Stimulated activated CD4-positive, alpha-beta T cell treated with anti-CD3 and anti-CD28 coated beads, Interleukin-2, amount 100 ng/mL, for 24 hours (primary cell): ENCODE measurements at places on chromosomes 13 and 19.

- DNase-seq = no peak
Observed at GRCh38 chr19:40335101-40335500, 13.1 kb downstream of the C19orf47 start.

DNA sequence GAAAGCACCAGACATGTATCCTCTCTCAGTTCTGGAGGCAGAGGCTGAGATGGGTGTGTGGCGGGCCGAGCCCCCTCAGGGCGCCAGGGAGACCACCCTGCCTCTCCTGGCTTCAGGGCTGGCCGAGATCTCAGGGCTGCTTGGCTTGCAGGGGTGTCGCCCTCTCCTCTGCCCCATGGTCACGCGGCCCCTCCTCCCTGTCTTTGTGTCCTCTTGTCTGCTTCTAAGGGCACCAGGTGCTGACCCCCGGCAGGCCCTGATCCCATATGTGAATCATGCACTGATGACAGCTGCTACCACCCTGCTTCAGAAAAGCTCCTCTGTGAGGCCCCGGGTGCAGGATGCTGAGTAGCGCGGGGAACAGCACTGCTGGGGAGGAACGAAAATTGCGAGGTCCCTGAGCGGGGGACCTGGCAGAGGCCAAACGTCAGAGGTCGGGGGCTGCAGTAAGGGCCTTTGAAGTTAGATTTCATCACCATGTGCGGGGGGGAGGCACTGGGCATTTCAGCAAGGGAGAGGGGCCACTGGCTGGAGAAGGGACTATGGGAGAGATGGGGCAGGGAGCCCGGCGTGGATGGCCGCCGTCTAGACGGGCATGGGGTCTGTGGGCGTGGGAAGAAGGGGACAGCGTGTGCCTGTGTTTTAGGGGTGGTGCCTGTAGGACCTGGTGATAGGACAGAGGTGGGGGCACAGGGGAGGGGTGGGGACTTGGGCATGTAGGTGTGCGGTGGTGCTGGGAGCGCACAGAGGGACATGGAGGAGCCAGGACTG, 125.2 kb downstream of the KDM4B start:
- DNase-seq = no peak

DNA sequence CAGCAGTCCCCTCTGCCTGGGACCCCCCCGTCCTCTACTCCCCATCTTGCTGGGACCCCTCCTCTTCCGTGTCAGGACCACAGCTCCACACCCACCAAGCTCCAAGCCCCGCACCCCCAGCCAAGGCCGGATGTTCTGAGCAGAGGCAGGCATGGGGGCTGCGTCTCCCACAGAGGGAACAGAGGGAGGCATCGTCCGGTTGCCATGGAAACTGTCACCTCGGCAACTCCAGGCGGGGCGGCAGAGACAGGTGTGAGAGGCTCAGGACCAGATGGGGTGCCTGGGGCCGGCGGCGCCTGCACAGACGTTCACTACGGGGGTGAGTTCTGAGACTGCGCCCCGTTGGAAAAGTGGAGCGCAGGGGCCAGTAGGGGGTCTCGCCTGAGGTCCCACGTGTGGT, 5.4 kb downstream of the RNU6-9 start:
- DNase-seq = no peak

DNA sequence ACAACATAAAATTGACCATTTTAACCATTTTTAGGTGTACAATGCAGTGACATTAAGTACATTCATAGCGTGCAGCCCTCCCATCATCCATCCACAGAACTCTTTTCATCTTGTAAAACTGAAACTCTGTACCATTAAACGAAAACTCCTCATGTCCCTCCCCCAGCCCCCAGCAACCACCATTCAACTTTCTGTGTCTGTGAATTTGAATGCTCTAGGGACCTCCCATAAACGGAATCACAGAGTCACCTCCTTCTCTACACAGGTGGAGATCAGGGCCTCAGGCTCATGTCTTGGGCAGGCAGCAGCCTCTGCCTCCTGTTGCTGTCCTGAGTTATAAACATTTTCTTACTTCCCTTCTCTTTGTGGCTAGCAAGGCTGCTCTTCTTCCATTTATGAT, 7.3 kb upstream of the CCNE1 start:
- DNase-seq = no peak

- DNase-seq = peak; percentile 1
Observed at GRCh38 chr19:44111910-44112463, 1.2 kb upstream of the ZNF225 start.

DNA sequence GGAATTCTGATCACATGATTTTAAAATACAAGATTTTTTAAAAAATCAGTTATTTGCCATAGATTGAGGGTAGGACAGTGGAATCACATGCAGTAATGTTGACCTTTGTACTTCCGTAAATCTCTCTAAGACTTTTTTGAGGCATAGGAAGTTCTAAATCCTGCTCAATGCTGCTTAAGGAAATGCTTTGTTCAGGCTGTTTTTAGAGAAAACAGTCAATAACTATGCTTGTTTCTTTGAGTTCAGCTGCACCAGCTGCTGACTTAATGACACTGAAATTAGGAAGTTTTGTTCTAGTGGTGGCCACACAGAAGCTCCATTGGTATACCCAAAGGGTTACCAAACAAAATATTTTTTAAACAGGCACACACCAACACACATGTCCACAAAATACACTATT, 60.9 kb downstream of the KLF12 start:
- DNase-seq = no peak
